Tibial artery (tissue), 4 donors: ENCODE measurements at places on chromosomes 1 and 21.

- no peak for DNase-seq
Measured at GRCh38 chr1:25538191-25538767, 5.1 kb upstream of the LDLRAP1 start.

DNA sequence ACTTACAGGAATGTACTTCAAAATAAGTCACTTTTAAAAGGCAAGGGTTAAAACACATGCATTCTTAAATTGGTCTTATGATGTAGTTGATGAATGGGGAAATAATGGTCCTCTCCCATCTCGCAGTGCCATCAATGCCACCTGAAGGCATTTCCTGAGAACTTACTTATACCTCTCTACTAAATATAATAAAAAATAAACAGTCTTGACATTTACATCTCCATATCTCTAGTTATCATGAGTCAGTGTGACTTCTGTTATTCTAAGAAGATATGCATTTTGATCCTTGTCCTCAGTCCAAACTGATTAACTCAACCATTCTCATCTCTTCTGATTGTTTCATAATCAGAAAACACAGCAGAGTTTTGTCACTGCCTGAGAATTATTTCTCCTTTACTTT lies 253.9 kb downstream of the USH2A start:
- no peak for DNase-seq

DNA sequence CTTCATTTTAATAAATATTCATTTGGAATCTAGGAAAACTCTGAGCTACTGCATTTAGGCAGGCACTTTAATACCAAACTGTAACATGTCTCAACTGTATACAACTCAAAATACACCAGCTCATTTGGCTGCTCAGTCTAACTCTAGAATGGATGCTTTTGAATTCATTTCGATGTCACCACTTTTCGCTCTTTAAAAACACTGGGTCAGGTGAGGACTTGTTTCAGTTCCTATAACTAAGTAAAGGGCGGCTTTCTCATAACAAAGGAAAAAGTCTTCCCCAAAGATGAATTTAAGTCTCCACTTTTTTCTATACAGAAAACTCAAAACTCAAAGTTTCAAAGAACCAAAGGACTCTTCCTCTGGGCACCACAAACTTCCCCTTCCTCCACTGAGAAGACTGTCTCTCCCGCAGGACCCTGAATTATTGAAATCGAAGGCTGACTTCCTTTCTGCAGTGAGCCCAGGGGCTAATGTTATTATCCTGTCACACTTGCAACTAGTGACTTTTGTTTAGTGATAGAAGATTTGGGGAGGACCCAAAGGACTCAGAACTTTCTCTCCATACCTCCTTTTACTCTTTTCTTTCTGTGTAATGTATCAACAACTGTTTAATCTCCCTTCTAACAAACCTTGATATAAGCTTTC lies 9.7 kb upstream of the DHX9 start:
- no peak for DNase-seq

DNA sequence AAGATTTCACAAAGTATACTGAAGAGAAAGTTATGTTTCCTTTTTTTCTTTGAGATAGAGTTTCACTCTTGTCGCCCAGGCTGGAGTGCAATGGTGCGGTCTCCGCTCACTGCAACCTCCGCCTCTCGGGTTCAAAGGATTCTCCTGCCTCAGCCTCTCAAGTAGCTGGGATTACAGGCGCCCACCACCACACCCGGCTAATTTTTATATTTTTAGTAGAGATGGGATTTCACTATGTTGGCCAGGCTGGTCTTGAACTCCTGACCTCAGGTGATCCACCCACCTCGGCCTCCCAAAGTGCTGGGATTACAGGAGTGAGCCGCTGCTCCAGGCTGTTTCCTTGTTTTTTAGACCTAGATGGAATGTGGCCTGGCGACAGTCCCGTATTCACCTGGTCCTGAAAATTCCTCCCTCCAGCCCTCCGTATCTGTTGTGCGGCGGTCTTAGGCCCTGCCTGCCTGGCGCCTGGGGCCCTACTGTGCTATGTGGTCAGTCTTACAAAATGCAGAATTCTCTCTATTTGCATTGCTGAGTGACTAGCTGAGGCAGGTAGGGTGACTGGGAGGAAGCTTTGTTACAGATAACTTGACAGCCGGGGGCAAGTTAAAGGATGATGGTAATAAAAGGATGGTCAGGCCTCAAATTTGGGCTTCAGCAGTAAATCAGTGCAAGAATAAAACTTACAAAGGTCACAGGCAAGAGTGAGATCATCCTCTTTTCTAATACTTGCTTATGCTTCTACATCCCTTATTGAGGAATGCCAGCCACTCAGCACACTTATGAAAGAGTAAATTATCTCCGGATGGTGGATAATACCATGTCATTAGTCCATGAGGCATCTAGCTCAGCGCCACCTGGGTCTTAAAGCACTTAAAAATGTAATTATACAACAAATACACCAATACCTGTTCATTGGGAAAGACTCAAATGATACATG lies 30.3 kb downstream of the PARK7 start:
- no peak for DNase-seq

- DNase-seq, result peak; percentile 35
Measured at GRCh38 chr1:30450148-30450817, 273.1 kb downstream of the MATN1 start.

DNA sequence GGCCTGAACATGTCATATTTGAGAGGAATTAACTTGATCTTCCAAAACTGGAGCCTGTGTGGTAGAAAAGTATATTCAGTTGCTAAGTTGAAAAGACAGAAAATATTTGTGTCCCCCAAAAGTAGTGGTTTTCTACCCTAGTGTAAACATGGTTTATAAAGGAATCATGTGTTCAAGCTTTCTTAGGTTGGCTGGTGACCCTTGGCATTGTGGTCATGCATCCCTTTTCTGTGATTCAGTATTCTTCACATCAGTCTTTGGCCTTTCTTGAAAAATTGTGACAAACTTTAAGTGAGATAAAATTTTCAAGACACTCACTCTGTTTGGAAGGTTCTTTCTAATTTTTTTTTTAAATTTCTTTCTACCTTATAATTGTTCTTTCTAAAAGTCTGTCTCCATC lies 193.2 kb downstream of the DHRS3 start:
- no peak for DNase-seq
